ENCODE measurements at places on chromosomes 4 and X.

DNA sequence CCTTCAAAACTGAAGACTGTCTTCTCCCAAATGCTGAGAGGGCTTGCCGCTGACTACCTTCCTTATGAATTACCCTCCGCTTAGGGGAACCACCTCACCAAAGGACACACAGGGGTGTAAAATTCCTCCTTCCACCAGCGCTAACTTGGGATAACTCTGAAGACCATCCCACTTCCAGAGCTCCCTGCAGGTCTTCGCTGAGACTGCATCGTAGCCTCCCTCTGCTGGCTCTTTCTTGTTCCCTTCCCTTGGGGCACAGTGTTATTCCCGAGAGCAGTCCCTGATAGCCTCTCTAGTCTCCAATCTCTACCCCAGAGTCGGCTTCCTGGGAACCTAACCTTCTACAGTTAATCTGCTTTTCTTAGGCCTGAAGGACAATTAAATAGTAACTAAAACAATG, 725.5 kb upstream of the ATOH1 start:
- DNase-seq, result no peak

DNA sequence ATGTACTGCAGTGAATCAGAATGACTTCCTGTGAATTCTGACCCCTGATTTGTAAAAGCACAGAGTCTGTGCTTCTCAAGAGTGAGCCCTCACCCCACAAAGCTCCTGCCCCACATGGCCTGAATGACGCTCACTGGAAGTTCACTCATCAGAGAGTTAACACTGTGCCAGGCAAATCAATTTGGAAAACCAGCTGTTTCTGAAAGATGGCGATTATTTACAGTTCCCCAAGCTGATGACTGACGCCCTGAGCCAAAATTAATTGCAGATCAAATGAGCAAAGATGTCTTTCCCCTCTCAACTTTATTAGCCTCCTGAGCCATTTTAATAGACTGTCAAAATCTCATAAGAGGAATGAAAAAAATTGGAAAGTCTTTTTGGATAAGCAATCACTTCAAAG, 118.0 kb downstream of the SLC2A9 start:
- DNase-seq, result no peak

DNA sequence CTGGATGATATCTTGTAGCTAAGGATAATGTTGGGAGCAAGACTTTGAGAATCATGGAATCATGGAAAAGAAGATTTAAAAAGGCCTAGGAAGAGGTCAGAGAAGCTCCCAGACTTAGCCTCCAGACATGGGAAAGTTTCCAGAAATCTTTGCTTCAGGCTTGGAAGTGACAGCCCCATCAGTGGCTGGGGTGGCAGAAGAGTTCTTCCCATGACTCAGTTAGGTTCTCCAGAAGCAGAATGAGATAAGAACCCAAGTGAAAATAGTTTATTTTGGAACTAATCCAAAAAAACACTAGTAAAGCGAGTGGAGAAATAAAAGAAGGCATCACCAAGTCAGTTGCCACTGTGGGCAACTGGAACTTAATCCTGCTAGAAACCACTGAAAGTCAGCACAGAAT, 506.9 kb downstream of the MID1IP1 start:
- DNase-seq, result no peak

- DNase-seq, result no peak
Observed at GRCh38 chr4:48634688-48635308, 144.7 kb downstream of the ZAR1 start.

DNA sequence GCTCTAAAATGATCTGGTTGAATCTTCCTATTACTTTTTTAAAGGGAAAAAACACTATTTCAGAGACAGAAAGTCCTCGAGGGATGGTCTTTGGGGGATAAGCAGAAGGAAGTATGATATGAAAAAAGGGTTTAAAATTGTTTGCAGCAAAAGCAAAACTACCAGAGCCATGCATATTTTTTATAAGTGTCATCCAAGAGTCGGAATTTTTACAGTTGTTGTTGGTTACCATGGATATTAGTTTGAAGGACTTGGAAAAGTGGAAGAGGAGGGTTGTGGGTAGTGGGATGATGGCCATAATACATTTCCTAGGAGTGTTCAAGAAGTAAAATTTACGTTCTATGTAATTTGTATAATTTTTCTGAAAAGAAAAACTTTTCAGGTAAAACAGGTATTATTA, 134.4 kb downstream of the PCDH7 start:
- DNase-seq, result no peak

DNA sequence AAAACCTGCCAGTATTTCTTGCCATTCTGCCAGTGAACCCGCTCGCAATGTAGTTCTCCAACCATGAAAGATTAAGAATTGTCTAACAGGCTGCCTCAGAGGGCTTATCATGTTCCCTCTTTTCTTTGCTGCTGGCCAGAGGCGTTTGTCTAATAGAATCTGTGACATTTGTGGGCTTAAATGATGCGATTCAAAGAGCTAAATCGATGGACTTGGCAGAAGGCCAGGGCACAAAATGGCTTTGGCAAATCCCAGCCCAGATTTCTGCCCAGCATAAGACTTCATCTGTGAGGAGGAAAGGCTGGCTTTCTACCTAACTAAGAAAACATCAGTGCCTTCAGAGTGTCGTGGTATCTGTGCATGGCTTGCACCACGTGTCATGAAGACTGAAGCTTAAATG, 79.9 kb downstream of the TRPC5OS start:
- no peak for DNase-seq

GRCh38 chrX:131728295-131729145, 184.6 kb downstream of the OR13H1 start:
- no peak for DNase-seq

- DNase-seq, result no peak
Observed at GRCh38 chr4:146273204-146273901, 59.0 kb downstream of the REELD1 start.

GRCh38 chrX:16606142-16606720, 43.7 kb upstream of the S100G start:
- no peak for DNase-seq

DNA sequence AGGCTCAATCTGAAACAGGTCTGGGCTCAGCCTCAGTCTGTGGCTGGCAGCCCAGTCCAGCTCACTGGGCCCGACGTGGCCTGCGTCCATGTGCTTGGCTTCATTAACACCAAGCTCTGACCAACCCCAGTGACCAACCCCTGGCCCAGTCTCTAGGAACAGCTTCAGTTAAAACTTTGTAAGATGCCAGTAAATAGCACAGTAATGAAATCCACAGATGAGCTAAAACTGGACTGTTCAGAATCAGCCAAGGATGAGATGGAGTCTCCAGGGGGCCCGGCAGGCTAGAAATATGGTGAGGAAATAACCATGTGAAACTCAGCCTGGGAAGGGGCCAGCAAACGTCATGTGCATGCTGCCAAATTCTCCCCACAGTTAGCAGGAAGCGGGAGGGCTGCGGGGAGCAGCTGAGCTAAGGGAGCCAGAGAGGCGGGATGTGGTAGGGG, 37.1 kb upstream of the XPNPEP2 start:
- no peak for DNase-seq

All from NB4 (cell line).